ENCODE measurements at places on chromosomes 2 and 18.

DNA sequence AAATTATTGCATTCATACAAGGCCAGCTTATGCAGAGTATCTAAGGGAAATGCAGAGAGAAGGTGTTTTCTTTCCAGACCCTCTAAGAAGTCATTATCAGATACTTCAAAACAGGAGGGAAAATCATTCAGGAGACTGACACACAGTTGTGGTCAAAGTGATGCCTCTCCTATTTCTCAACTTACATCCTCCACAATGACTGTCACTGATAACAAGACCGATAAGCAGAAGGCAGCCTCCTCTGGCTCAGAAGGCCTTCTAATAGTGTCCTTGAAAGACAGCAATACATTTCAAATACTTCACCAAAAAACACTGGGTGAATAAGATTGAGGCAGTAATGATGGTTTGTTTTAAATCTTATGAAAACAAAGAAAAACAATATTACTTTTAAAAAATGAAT, 199.7 kb downstream of the PIEZO2 start:
- no peak for DNase-seq
- H3K4me1 ChIP-seq, result no peaks in the 10 kb centered on the region

- H3K4me3 ChIP-seq, result no peak overlapping the region
- H3K27me3 ChIP-seq, result peaks cover 2% of the 10 kb centered on the region
- no peak for DNase-seq
- no peaks in the 10 kb centered on the region for H3K4me1 ChIP-seq
- H3K36me3 ChIP-seq, result no peaks in the 10 kb centered on the region
- no peak overlapping the region for H3K27ac ChIP-seq
These were observed 48.1 kb downstream of the KCNE4 start for GRCh38 chr2:223100061-223100511.

- H3K27me3 ChIP-seq, result peaks cover 47% of the 10 kb centered on the region
- H3K4me3 ChIP-seq, result no peak overlapping the region
- H3K27ac ChIP-seq, result no peak overlapping the region
- no peaks in the 10 kb centered on the region for H3K36me3 ChIP-seq
These were observed 117.7 kb downstream of the EN1 start for GRCh38 chr2:118729760-118730159.

DNA sequence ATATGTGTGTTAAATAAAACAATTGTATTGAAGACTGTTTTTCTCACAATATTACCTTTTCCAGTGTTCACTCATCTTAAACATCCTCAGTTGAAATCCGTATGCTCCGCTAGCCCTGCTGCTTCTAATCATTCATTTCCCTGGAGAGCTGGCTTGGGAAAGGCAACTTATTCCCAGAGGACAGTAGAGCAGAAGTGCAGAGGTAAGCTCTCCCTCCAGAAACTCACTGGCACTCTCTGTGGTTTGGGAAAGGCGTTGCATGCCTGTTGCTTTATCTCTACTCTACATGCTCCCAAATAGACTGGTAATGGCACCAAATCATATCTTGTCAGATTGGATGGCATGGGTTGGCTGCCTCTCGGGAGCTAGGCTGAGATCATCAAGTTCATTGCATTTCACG, 117.1 kb upstream of the BOD1L2 start:
- peaks cover 50% of the 10 kb centered on the region for H3K36me3 ChIP-seq
- H3K27me3 ChIP-seq, result no peaks in the 10 kb centered on the region
- no peak for DNase-seq
- no peak overlapping the region for H3K4me3 ChIP-seq
- H3K27ac ChIP-seq, result no peak overlapping the region

DNA sequence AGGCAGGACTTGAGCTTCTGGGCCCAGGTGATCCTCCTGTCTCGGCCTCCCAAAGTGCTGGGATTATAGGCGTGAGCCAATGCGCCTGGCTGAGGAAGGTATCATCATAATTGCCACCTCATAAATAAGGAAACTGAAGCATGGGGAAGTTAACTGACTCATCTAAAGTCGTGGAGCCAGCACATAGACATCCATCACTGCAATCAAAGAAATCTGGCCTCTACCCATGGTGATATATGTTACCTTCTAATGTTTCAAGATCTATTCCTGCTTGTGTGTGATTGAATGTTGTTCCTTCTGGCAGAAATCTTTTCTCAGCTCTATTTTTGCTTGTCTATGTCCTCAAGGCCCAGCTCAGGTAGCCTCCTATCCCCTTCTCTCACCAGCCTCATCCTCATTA, 105.1 kb upstream of the AQP4 start:
- H3K36me3 ChIP-seq, result no peaks in the 10 kb centered on the region
- H3K27me3 ChIP-seq, result no peaks in the 10 kb centered on the region
- DNase-seq, result no peak

DNA sequence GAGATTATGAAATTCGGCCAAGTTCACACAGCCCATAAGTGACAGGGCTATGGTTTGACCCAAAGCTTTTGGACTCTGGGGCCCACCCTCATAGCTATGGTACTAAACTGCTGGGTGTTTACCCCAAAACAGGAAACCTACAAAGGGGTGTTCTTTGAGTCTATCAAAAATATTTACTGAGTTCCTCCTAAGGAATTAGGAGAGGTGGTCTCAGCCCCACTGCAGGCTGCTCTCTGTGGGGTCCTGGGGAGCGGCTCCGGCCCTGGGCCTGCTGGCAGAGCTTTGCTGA, 45.5 kb downstream of the SDC1 start:
- no peak overlapping the region for H3K27ac ChIP-seq
- no peak for DNase-seq
- no peaks in the 10 kb centered on the region for H3K27me3 ChIP-seq
- no peak overlapping the region for H3K4me3 ChIP-seq

DNA sequence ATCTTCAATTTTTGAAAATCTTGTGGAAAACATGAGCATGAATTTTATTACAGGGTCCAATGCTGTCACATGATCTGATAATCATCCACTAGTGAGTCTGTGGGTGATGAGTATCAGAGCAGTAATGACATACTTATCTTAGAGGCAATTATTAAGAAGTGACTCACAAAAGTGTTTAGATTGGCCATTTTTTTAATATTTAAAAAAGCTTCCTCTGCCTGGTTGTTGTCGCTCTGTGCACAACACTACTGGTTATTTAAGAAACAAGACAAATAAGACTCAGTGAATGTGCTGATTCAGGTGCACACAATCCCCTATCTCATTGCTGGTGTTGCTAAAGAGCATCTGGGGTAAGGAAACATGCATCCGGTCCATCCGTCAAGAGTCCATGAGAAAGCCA, 665.8 kb upstream of the ZEB2 start:
- no peak overlapping the region for H3K27ac ChIP-seq
- no peak for DNase-seq
- no peaks in the 10 kb centered on the region for H3K4me1 ChIP-seq
- peaks cover 10% of the 10 kb centered on the region for H3K27me3 ChIP-seq
- H3K36me3 ChIP-seq, result no peaks in the 10 kb centered on the region
